ENCODE measurements at places on chromosomes 11 and 22.

DNA sequence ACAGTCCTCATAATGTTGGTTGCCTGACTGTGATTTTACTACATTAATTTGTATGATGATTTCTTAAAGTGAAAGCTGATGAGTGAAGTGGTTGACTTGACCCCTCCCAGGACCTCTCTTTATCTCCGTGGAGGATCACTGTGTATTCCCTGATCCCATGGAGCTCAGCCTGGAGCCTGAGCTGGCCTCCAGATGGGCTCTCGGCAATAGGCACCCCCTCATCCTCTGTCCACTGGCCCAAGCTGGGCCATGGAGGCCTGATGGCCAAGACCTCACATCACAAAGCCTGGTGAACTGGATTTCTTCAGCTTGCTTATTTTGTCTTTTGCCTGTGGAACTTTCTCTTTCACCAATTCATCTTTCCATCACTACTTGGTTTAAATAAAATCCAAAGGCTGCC, 75.2 kb downstream of the WNT11 start:
- ATAC-seq, result no peak

DNA sequence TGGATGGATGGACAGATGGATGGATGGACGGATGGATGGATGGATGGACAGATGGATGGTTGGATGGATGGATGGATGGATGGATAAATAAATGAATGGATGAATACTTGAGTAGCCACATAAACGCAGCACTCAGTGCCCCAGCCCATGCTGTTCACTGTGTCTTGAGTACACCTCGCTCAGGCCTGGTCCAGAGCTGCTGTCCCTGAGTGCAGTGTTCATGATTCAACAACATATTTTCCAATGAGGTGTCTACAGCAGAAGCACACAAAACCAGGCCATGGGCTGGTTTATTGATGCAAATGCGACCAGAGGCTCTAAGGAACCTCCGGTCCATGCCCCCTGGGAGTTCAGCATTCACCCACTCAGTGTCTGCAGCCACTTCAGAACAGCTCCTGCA, 584.3 kb downstream of the BRD1 start:
- ATAC-seq, result no peak

DNA sequence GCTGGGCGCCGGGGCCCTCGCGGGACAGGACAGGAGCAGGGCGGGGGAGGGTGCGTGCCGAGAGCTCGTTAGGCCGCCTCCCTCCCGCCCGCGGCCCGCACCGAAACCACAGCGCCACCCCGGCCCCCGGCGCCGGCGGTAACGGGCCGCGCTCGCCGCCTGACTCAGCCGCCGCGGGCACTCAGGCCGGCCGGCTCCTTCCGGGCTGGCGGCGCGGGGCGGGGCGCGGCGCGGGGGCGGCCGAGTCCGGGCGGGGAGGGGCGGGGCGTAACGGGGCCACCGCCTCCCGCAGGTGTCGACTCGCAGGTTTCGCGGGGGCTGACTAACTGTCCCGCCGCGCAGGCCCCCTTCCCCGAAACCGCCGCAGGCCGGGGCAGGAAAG, at the start of gene AP5B1:
TSS of gene AP5B1 (minus strand) at position 207 of the 382 bp plus-strand sequence. CDS start 385 bp downstream, outside the sequence.
- ATAC-seq, result peak; percentile 81

DNA sequence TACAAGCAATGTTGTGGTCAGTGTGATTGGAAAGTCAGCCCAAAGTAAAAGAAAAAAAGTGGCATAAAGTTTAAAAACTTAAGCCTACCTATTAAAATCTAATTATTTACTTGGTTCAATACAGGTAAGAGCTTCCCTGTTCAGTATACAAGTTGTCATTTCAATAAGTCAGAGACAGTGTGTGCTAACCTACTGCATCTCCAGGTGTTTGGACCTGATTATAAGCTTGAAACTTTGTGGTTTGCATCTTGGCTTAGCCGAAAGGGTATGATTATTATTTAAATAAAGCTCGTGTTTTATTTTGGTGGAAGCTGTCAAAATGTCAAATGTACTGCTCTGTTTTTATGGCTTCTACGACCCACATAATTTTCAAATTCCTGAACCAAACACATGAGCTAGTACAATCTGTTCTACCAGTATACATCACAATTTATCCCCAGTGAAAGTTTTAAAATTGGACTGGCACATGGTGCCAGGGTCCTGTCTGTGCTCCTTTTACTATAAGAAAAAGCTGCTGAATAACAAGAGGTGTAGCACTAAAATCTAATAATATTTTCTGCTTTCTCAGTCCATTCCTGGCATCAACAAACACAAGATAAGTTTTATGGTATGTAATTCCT, 103.9 kb upstream of the ANO3 start:
- ATAC-seq, result no peak

- no peak for ATAC-seq
Measured at GRCh38 chr11:74018331-74019005, 9.6 kb upstream of the UCP3 start.

- ATAC-seq, result no peak
Measured at GRCh38 chr11:57761301-57762234, at the start of gene CTNND1. Gene CTNND1, plus strand, starts transcription at chr11:57761802. Its CDS starts 29,677 bp downstream, at chr11:57791479.

DNA sequence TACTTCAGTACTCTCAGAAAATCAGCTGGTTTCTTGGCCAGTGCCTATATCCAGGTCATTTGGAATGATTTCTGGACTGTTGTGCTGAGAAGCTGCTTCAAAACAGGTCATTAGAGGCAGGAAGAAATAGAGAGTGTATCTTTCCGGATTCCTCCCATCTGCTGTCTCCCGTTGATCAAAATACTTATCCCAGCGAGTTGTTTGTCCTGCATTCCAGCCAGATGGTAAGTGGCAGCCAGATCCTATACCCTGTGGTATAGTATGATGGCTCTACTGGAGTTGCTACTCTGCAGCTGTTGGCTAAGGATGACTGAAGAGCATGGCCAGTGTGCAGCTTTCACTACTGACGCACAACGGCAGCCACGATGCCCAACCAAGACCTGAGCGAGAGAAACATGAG, 560.9 kb upstream of the ANO5 start:
- no peak for ATAC-seq

- no peak for ATAC-seq
Measured at GRCh38 chr11:107011977-107012376, 6.3 kb downstream of the GUCY1A2 start.

DNA sequence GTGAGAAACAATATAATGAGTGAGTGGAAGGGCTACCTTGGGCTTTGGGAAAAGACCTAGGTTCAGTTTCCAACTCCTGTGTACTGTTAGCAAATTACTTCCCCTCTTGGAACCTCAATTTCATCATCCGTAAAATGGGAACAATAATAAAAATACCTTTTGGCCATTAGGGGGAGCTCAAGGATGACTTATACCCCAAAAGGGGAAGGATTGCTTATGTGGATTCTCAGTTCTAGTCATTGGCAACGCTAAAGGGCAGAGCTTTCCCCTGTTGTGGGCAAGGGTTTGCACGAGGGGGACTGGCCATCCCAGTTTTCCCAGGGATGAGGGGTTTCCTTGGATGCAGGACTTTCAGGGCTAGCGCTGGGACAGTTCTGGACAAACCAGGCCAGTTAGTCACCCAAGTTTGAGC, 3.1 kb upstream of the COMMD9 start:
- peak; percentile 41 for ATAC-seq

- peak; percentile 96 for ATAC-seq
Measured at GRCh38 chr11:102430158-102430836, 22.3 kb downstream of the TMEM123 start.

DNA sequence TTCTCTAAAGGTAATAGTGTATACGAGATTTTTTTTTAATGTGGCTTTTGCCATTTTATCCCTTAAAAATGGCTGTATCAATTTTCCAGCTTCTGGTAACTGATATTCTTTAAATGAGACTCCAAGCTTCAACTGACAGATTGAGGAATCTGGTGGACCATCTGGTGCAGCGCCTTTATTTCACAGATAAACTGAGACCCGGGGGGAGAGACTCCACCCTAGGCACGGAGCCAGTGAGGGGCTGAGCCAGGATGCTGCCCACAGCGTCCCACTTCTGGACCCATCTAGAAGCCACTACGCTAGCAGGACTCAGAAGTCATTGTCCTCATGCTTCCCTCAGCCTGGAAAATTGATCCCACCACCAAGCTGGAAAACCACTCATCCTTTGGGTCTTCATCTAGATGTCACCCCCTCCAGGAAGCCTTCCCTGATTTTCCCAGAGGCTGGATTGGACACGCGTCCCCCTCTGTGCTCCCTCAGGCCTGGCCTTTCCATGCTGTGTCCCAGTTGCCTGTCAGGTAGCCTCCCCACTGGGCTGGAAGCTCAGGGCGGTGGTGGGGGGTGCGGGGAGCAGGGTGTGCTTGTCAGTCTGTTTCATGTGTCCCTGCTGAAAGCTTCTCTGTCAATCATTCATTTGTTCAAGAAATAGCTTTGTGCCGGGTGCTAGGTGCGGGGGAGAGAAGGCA, 12.3 kb upstream of the CD5 start:
- ATAC-seq, result no peak

DNA sequence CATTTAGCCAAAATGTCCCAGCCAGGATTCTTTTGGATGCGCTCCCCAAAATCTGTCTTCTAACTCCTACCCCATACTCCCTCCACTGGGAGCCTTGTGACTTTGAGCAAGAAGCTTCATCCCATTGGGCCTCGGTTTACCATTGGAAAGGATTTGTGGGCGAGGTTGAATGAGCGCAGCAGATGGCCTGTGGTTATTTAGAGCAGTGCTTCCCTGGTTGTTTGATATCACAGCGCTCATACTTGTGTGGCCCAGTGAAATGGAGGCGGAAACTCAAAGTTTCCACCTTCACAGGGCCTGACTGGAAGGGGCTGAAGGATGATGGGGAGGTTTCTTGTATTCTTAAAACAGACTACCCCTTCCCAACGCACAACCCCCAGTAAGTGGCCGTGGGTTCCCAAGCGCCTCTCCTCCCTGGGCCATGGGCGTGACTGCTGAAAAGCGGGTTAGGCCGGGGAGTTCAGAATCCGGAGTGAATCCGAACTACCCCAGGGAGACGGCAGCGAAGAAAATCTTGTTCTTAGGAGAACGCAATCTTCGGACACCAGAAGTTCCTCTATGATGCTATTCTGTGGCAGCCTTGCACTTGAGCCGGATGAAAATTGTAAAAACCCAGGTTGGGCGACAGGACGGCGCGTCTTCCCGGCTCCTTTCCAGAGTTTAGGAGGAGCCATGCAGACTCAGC, 1.2 kb upstream of the ATF4 start:
- no peak for ATAC-seq

DNA sequence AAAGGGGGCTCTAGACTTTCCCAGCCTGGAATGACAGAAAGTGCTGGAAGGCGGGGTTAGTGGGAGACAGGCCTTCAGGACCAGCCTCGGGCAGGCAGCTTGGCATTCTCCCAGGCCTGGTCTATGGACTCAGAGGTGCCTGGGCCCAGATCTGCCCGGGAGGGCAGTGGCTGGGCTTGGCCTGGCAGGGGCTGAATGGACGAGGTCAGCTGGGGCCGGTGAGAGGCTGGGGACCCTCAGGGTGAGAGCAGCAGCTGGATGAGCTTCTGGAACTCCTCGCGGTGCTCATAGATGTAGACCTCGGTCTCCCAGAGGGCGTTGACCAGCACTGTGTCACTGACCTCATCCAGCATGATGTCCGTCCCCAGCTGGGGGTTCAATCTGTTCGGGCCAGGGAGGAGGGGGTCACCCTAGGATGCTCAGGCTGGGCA, 1.5 kb upstream of the BAIAP2L2 start:
- no peak for ATAC-seq

GRCh38 chr22:41479671-41480396, 10.9 kb downstream of the ACO2 start:
- ATAC-seq, result no peak

DNA sequence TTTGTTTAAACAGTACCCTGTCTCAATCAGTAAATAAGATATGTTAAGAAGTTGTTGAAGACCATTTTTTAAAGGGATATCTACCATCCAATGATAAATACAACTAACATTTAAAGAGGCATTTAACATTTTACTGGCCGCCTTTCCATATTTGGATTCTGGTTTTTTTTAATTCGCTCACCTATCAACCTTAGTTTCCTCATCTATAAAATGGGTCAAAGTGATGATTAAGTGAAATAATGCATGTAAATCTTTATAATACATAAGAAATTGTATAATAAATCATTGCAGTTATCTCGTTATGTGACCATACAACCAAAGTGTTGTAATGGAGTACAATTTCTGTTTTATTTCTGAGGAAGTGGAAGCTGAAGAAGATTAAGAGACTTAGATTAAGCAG, 17.7 kb upstream of the ATP5MG start:
- ATAC-seq, result no peak

DNA sequence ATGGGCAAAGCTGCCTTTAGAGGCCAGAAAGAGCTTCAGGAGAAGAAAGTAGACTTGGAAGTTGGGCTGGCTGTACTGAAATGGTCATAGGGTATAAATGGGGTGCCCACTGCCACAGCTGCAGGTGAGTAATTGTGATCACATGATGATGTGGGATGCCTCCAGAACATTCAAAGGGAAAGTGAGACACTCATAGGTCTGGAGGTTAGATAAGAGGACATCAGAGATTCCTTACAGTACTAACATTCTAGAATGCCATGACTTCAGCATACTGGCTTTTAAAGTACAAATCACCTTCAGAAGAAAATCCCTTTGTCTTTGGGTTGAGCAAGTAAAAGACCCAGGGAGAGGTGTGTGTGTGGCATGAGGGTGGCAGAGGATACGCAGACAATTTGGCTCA, 419.2 kb downstream of the TENM4 start:
- ATAC-seq, result no peak

DNA sequence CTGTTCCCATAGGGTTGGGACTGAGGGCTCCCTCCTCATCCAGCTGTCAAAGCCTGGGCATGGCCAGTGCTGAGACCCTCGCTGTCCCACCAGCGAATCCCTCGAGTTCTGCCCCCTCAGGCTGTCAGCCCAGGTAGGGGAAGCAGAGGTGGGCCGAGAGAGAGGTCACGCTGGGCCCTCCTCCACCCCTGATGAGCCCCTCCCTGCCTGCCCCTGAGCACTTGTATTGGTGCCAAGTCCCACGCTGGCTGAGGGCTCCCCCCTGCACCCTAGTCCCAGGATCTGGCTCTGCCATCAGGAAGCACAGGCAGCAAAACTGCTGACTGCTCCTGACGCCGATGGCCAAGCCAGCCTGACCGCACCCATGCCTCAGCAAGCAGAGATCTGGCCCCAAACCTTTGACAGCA, 3.3 kb downstream of the PRR33 start:
- no peak for ATAC-seq
